ENCODE measurements at places on chromosomes 4 and X.

GRCh38 chr4:88320780-88321373 lies 36.5 kb upstream of the PPM1K start:
- DNase-seq = no peak

DNA sequence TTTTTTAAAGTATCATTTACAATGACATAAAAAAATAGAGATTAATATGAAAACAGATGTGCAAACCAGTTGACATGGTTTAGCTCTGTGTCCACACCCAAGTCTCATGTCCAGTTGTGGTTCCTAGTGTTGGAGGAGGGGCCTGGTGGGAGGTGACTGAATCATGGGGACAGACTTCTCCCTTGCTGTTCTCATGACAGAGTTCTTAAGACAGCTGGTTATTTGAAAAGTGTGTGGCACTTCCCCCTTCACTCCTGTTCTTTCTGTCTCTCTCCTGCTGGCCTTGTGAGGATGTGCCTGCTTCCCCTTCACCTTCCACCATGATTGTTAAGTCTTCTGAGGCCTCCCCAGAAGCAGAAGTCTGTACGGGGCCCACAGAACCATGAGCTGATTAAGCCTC lies 23.8 kb downstream of the CNOT6L start:
- DNase-seq = no peak

DNA sequence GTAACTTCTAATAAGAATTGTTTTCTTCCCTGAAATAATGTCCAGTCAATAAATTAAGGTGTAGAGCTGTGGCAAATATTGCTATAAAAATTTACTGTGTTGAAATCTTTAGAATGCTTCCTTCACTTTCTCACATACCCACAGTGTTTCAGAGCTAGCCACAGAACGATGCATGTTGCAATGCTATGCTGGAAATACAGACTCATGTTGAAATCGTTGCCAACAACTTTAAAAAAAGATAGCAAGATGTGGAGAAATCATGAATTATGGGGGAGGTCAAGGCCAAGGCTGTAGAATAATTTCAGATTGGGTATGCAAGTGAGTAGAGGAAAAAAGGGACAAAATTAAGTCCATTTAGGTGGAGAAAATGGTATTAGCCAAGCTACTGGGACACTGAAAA lies 204.8 kb downstream of the VEGFC start:
- DNase-seq = no peak

- DNase-seq = no peak
These were observed 35.6 kb downstream of the FRMPD3 start for GRCh38 chrX:107485013-107485412.

DNA sequence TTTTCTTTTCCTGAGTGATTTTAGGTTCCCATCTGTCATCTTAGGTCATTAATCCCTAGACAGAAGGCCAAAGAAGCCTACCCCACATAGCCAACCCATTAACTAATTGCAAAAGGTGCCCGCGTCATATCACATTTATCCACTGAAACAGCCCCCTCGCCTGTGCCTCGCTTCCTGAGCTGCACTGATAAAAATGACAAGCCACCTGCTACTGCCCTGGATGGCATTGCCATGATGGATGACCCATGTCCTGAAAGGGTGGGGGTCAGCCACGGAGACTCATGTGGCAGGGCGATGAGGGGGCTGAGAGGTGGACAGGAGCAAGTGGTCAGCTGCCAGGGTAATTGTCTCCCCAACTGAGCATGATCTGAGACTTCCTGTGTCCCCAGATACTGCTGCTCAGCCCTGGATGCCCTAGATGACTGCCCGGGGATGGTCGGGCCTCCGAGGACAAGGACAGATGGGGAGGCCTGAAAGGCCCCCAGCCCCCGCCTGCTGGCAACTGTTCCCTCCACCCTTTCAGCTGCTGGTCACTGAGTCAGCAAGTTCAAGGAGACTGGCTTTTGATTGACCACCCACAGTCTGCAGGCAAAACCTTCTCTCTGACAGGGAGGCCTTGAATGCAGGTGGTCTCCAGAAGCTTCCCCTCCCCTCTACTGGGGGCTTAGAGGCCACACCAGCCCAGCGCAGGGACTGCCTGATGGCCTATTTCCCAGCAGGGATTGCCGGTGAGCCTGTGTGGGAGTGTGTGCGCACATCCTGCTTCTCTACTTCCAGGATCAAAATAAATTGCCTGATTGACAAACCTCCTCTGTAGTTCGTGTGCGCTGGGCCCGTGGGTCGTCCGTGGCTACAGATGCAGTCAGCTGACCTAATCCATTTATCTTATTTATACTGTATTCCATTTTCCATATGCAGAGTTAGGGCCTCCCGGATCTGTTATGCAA lies 496.3 kb downstream of the BCOR start:
- DNase-seq = no peak

GRCh38 chrX:120452131-120452530 lies 17.0 kb downstream of the LAMP2 start:
- DNase-seq = no peak

- no peak for DNase-seq
These were observed 212.7 kb upstream of the TBL1X start for GRCh38 chrX:9252182-9252581.

- DNase-seq = no peak
These were observed 47.9 kb upstream of the ITM2A start for GRCh38 chrX:79415056-79415455.

- DNase-seq = no peak
These were observed 56.1 kb downstream of the FAM193A start for GRCh38 chr4:2592572-2592971.
